ENCODE measurements at places on chromosomes 5 and 9.

- no peak for DNase-seq
Measured at GRCh38 chr9:34451545-34451944, 6.8 kb downstream of the FAM219A start.

- no peak for DNase-seq
Measured at GRCh38 chr5:125408448-125409233, 662.2 kb upstream of the ZNF608 start.

DNA sequence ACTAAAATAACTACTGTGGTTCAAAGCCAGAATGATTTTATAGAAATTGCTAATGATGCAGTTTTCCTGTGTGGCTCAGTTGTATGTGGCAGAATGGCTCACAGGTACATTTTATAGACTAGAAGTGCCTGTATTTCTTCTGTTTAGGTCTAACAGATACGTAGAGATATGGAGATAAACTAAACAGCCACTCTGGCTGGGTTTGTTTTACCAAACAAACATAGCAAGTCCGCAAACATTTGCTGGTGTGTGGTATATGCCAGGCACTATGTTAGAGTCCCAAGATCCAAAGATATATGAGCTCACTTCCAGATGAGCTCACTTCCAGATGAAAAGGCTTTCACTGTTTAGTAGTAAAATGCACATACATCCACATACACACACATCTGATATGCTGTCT, 24.4 kb downstream of the ADRB2 start:
- DNase-seq: no peak

- DNase-seq: no peak
Measured at GRCh38 chr5:7325975-7326913, 69.7 kb upstream of the ADCY2 start.

- DNase-seq: no peak
Measured at GRCh38 chr5:54669845-54670244, 152.3 kb downstream of the SNX18 start.

Data from stimulated activated CD4-positive, alpha-beta T cell treated with anti-CD3 and anti-CD28 coated beads, Interleukin-1b, Interleukin-23, amount 100 ng/mL, for 1 hour (primary cell).